ENCODE measurements at places on chromosomes 4 and X. TPM values are rescaled to one million over a fixed set of nuclear protein-coding genes. Genes with fewer than 3 reads are reported as not detected.

SYNPO2 gene
- 26.7 TPM for total RNA-seq

- DNase-seq = no peak
These were observed 564 bp downstream of the FAM149A start for GRCh38 chr4:186104890-186105646.

DNA sequence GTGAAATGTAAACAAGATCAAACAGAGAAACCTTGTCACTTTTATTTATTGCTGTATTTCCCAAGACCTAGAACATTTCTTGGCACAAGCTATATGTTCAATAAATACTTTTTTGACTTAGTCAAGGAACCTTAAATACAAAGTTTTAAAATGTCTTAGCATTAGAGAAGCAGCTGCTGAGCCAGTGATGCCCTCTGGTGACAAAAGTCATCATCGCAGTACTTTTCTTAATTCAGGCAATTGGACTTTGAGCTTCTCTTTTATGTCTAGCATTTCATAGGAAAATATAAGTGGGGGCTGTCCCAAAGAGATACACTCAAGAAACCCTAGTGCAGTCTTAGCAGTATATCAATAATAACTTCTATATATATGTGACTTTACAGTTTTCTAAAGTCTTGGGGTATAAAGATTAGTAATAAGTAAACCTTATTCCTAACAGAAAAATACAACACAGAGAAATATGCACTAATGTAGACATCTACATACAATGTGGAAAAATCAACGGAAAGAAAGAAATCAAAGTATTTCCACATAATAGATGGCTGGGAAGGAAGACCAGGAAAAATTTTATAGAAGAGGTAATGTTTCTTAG is 118.4 kb downstream of the DTHD1 start:
- no peak for DNase-seq

DNA sequence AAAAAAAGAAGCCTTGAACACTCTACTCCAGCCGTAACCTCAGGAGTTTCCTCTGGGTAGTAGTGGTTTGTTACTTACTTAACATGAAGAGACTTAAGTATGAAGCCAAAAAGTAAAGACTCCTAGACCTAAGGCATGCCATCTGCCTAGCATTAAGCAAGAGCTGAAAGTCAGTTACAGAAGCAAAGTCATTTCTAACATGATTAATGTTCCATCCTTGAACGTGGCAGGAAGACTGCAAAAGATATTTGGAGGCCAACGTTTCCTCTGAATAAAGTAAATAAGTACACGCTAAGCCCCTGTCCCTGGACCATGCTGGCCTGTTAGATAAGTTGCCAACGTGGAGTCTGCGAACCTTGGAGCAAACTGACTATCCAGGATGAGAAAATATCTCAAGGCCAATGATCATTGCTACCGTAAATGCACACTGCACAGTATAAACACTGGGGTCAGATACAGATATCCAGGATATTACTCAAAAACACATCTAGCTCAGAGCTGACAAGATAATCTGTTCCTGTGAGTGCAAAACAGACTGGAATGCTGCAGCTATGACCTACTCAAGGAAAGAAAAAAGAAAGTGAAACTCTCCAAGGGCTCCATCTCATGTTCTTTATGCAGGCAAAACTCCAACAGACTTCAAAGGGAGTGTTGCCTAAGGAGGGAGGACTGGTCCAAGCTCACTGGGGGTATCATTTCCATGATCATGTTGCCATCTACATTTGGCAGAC is 255.8 kb downstream of the COL25A1 start:
- DNase-seq = peak; percentile 22

- no peak for DNase-seq
These were observed 295.4 kb downstream of the RAPGEF2 start for GRCh38 chr4:159398236-159398638.

GRCh38 chr4:22338796-22339195 is 177.1 kb downstream of the ADGRA3 start:
- no peak for DNase-seq

GRCh38 chr4:73131281-73131680 is 61.8 kb upstream of the COX18 start:
- no peak for DNase-seq

- DNase-seq = peak; percentile 18
These were observed 45.9 kb upstream of the PGM2 start for GRCh38 chr4:37780444-37781130.

GRCh38 chr4:181662383-181662782 is 580.8 kb upstream of the TENM3 start:
- peak; percentile 10 for DNase-seq

DNA sequence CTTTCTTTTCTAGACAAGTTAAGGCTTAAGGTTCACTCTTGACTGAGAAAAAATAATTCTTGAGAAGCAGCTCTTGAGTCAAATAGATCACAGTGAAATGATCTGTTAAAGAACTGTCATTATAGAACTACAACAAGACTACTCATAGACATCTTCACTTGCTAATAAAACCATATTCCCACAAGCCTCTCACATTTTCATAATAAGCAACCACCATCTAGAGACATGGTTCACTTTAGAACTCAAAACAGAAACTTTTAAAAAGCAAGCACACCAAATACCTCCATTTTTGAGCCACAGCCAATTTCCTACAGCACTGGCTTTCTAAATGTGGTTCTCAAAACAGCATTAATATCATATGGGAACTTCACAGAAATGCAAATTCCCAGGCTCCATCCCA is 309.5 kb downstream of the TMA16 start:
- no peak for DNase-seq

PAGE4 gene
- total RNA-seq = not detected

GRCh38 chrX:33434256-33435092 is 223.1 kb upstream of the DMD start:
- DNase-seq = peak; percentile 34

- DNase-seq = peak; percentile 0
These were observed 16.7 kb upstream of the LHFPL1 start for GRCh38 chrX:112696481-112696880.

HSD17B13 gene
- 0.20 TPM for total RNA-seq

SPATA4 gene
- 0.10 TPM for total RNA-seq
